Activated CD4-positive, alpha-beta T cell treated with anti-CD3 and anti-CD28 coated beads for 4 hours (primary cell): ENCODE measurements at places on chromosomes 1 and 21.

GRCh38 chr1:226002667-226003501 lies 3.7 kb upstream of the SDE2 start:
- DNase-seq: no peak

GRCh38 chr1:205504311-205505075 lies at the start of gene CDK18:
Gene CDK18 (plus strand): TSS chr1:205504669. CDS start chr1:205523168, 18,499 bp downstream.
- DNase-seq: peak; percentile 38

DNA sequence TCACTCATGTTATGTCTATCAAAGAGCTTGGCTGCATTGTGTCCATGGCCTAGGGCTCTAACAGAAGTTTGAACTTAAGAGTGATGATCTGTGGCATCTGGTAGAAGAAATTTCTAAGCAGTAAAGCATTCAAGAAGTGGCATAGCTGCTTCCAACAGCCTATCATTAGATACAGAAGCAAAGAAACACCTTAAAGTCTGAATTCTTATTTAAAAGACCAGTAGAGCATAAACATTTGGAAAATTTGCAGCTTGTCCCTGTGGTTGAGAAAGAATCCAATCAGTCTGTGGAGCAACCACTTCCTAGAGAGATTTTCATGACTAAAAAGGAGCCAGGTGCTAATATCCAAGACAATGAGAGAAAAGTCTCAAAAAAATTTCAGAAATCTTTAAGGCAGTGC lies 165.5 kb downstream of the SNX7 start:
- DNase-seq: no peak

GRCh38 chr1:155077346-155077745 lies 1.3 kb upstream of the EFNA3 start:
- DNase-seq: no peak

DNA sequence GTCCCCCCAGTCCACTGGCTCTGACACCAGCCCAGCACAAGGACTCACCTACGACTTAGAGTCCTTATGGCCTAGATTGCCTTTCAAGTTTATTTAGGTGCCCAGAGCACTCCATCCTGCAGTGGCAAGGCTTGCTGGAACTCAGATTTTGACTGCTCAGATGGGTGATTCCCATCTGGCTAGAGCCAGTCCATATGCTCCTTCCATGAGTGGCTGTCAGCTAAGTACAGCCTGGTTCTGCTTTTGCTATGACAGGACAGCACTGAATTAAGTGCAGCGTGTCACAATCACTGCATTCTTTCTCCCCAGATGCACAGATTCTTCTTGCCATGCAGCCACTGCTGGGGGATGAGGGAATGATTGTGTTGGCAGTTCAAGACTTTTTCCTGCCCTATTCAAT lies 43.8 kb downstream of the GPR52 start:
- DNase-seq: no peak

DNA sequence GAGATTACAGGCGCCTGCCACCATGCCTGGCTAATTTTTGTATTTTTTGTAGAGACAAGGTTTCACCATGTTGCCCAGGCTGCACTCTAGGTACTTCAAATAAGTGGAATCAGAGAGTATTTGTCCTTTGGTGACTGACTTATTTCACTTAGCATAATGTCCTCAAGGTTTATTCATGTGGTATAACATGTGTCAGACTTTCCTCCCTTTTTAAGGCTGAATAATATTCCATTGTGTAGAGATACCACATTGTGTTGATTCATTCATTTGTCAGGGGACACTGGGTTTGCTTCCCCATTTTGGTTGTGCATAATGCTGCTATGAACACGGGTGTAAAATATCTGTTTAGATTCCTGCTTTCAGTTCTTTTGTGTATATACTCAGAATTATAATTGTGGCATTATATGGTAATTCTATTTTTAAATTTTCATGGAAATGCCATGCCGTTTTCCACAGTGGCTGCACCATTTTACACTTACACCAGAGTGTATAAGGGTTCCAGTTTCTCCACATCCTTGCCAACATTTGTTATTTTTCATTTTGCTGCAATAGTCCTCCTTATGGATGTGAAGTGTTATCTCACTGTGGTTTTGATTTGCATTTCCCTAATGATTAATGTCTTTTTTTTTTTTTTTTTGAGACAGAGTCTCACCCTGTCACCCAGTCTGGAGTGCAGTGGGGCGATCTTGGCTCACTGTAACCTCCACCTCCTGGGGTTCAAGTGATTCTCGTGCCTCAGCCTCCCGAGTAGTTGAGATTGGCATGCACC lies 35.1 kb downstream of the IL6R start:
- DNase-seq: no peak

DNA sequence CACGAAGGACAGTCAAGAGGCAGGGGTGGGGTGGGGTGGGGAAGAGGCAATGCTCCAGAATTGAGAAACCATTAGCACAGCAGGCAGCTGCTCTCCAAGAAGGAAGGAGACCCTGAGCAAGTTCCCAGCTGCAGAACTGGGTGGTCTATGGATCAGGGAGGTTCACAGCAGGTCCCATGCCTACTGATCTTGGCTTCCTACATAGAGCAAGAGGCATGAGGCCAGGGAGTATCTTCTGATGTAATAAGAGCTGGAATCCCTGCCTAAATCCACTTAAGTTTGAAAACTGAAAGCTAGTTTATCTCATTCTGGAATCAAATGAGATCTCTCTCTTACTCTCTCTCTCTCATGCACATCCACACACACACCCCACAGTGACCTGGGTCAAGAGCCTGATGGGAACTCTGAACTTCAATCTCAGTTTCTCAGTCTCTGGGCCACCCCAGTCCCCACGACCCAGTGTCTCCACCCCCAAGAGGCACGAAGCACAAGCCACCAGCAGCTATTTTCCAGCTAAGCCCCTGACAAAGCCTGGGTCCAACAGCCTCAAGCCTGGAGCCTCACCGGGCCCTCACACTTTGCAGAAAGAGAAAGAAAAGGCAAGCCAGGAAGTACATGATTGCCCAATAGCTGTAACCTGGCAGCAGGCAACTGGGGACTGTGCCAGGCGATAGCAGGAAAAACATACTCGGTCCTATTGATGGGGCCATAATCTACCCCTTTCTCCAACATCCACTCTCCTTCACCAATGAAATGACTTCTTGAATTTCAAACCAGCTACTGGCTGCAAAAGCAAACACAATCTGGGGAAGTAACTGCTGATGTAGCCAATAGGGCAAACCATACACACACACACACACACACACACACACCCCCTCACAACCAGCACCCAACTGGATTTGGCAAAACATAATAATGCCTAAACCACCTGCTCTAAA lies 2.2 kb downstream of the NUAK2 start:
- DNase-seq: peak; percentile 11

DNA sequence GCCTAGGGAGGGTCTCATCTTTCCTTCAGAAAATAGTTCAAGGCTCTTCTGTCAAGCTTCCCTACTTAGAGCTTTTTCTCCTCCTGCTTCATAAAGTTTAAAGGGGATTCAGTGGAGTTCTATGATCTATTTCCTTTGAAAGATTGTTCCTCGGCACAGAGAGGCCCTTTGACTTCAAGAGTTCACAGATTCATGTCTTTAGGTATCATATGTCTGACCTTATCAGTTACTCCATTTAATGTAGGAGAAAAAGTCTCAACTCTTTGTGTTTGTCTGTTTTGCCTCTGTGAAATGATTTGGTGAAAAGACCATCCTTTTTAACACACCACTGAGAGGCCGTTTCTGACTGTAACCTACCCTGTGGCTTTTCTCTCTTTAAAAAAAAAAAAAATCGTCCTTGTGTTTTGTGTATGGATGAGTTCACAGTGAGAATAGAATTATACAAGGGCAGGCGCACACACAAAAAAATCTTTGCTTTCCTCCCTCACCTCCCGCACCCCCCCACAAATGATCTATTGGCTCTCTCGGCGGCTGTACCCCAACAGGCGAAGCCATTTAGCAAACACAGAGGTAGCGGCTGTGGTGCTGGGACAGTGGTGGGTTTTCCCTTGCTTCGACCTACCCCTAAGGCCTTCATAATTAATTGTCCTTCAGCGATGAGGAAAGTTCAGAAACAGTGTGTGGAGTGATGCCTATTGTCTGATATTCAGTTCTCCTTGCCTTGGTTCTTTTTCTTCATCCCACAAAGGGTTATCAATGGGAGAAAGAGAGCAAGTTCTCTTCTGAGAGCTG lies 29.6 kb downstream of the PROX1 start:
- no peak for DNase-seq

GRCh38 chr1:2492091-2492490 lies 16.0 kb downstream of the PLCH2 start:
- no peak for DNase-seq

GRCh38 chr1:223035724-223036478 lies 107.1 kb downstream of the TLR5 start:
- no peak for DNase-seq

DNA sequence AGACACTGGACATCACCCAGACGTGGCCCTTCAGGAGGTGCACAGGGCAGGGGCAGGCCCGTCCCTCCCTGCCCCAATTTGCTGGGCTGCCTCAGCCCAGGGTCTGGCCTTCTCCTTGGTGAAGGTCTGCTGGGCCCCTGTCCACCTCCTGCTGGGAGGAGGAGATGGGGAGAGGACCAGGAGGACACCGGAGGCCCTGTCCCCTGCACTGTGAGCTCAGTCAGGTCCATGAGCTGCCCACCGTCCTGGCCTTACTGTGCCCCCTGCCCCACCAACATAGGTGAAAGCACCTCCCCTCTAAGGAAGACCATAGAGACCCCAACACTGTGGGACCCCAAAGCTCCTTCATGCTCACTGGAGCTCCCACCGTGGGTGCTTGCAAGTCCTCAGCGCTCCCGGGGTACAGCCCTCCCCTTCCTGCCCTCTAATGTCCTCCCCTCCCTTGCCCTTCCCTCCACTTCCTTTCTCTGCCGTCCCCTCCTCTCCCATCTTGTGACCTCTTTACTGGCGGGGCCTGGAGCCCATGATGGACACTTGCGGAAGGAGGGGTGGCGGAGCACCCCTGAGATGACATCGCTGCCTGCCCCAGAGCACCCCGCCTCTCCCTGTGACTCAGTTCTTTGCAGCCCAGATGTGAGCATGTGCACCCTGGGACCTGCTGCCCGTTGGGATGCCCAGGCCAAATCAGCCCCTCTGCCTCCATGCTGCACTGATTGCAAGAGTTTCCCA lies 4.6 kb downstream of the LRRC3 start:
- no peak for DNase-seq

GRCh38 chr1:202658251-202658759 lies 51.9 kb downstream of the SYT2 start:
- DNase-seq: no peak
